CD4-positive, alpha-beta T cell treated with Interleukin-6 at 100 ng/mL for 8 hours (primary cell): ENCODE measurements at places on chromosomes 12 and 14.

DNA sequence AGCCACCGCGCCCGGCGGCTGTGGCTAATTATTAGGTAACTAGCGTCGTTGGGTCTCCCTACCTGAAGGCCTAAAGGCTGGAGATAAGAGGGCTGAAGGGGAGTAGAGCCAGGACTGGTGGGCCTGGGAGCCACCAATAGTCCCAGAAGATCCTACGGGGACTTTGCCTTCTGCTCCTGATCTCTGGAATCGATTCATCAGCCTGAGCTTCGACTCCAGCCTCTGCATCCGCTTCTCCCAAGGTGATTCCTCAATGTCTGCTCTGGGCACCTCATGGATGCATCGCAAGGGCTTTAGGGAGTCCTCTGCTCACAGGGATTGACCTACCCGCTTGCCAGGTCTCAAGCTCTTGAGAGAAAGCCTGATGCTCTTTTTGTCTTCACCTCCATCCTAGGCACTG, 14.7 kb upstream of the KDM2B start:
- no peak for DNase-seq

DNA sequence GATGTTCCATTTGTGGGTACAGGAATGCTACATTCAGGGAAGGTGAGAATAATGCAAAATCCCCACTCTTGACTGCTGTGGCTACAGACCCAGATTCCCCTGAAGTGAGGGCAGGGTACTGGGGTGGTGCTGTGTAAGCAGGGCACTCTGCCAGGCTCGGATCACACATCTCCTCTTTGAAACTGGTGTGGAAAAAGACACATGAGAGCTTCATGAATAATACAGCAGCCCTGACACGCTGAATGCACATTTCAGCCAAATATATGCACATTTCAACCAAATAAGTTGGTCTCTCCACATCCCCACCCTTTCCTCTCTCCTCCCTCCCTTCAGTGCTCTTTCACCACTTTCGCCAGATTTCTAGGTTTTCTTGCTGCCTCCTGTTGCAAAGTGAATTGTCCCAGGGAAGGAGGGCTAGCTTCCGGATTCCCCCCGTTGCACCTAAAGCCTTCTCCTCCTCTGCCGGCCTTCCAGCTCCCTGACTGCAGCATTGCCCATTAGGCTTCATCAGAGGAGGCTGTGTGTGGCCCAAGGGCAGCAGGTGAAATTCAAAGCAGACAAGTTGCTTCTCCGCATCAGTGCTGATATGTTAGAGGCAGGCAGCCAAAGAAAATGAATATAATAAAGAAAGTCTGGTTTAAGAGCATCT, 118.2 kb upstream of the TMCC3 start:
- DNase-seq, result no peak

DNA sequence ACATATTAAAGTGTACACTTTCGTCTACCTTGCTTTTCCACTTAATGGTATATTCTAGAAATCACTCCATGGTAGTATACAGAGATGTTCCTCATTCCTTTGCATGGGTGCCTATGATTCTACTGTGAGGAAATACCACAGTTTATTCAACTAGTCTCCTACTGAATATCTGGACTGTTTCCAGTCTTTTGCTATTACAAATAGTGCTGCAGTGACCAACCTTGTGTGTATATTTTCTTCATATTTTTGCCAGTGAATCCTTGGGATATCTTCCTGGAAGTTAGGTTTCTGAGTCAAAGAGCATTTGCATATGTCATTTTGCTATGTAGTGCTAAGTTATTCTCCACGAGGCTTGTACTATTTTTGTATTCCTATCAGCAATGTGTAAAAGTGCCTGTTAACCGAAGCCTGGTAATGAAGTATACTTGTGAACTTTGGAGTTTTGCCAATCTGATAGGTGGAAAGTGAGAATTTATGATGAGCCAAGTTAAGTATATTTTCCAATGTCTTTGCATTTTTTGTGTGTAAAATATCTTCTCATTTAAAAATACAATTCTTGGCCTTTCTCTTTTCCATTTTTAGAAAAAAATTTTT, 31.3 kb upstream of the TMEM263 start:
- DNase-seq, result no peak

DNA sequence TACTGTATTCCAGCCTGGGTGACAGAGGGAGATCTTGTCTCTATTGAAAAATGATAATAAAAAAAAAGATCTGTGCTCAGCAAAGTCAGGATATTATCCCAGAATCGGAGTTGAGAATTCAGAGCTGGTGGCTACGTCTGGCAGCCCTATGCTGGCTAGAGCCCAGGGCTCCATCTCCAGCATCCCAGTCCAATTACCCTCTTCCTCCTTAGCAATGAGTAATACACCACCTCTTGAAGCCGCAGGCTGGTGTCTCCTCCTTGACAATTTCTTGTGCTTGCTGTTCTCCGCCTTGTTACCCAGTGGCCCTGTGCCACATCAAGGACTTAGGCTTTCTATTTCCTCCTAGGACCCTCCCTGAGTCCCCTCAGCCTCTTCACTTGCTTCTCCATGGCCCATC, 38.4 kb upstream of the DDX11 start:
- DNase-seq, result no peak
